Karpas-422 (cell line): ENCODE measurements at places on chromosomes 3 and 15. TPM values are rescaled to one million over a fixed set of nuclear protein-coding genes. Genes with fewer than 3 reads are reported as not detected.

GRCh38 chr15:41821831-41822230 is 6.1 kb upstream of the JMJD7 start:
- H3K4me1 ChIP-seq, result no peaks in the 10 kb centered on the region
- DNase-seq, result no peak
- H3K27me3 ChIP-seq, result no peaks in the 10 kb centered on the region
- no peaks in the 10 kb centered on the region for H3K36me3 ChIP-seq
- H3K4me3 ChIP-seq, result no peak overlapping the region

- H3K4me3 ChIP-seq, result no peak overlapping the region
- no peak overlapping the region for H3K27ac ChIP-seq
- H3K27me3 ChIP-seq, result no peaks in the 10 kb centered on the region
- no peaks in the 10 kb centered on the region for H3K36me3 ChIP-seq
- DNase-seq, result no peak
These were observed 154.2 kb downstream of the SSR3 start for GRCh38 chr3:156400735-156401134.

- H3K4me3 ChIP-seq, result no peak overlapping the region
- no peaks in the 10 kb centered on the region for H3K4me1 ChIP-seq
- no peak overlapping the region for H3K27ac ChIP-seq
- H3K36me3 ChIP-seq, result no peaks in the 10 kb centered on the region
- H3K27me3 ChIP-seq, result no peaks in the 10 kb centered on the region
These were observed 47.2 kb downstream of the NMNAT3 start for GRCh38 chr3:139630542-139630941.

DNA sequence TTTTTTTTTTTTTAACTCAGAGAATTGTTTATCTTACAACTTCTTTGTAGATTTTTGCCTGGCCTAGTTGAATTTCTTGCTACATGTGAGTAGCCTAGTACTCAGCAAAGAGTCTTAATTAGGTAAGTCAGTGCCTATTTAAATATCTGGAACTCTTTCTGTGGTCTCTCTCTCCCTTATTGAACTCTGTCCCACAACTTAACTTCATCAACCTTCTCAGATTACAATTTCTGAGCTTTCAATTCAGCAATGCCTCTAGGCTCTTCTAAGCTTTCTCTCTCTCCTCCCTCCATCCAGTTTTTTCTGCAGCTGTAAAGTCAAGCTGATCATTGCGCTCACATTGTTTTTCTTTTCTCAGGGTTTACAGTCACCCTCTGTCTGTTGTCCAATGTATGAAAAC is 517.6 kb upstream of the ROBO1 start:
- DNase-seq, result no peak
- no peaks in the 10 kb centered on the region for H3K4me1 ChIP-seq
- H3K27me3 ChIP-seq, result no peaks in the 10 kb centered on the region
- H3K27ac ChIP-seq, result no peak overlapping the region
- H3K36me3 ChIP-seq, result no peaks in the 10 kb centered on the region

GRCh38 chr3:62559831-62560445 is 186.6 kb upstream of the FEZF2 start:
- no peaks in the 10 kb centered on the region for H3K4me1 ChIP-seq
- no peaks in the 10 kb centered on the region for H3K27me3 ChIP-seq
- H3K4me3 ChIP-seq, result no peak overlapping the region

- DNase-seq, result peak; percentile 82
- H3K4me3 ChIP-seq, result no peak overlapping the region
- no peaks in the 10 kb centered on the region for H3K36me3 ChIP-seq
- peaks cover 3% of the 10 kb centered on the region; the same call in 1 of the 2 replicates for H3K27me3 ChIP-seq
- no peak overlapping the region for H3K27ac ChIP-seq
These were observed 34.5 kb downstream of the GPR171 start for GRCh38 chr3:151168269-151169094.

GRCh38 chr3:110413266-110413665 is 658.4 kb upstream of the NECTIN3 start:
- no peak overlapping the region for H3K4me3 ChIP-seq
- no peak for DNase-seq
- H3K36me3 ChIP-seq, result no peaks in the 10 kb centered on the region
- no peaks in the 10 kb centered on the region for H3K4me1 ChIP-seq
- no peaks in the 10 kb centered on the region for H3K27me3 ChIP-seq

- H3K27ac ChIP-seq, result no peak overlapping the region
- no peaks in the 10 kb centered on the region for H3K4me1 ChIP-seq
- no peaks in the 10 kb centered on the region for H3K27me3 ChIP-seq
- no peaks in the 10 kb centered on the region for H3K36me3 ChIP-seq
These were observed 242.4 kb downstream of the KCNMB2 start for GRCh38 chr3:178778589-178778988.

GRCh38 chr3:135807879-135808278 is 157.6 kb upstream of the PPP2R3A start:
- H3K4me1 ChIP-seq, result no peaks in the 10 kb centered on the region
- no peak overlapping the region for H3K27ac ChIP-seq
- H3K36me3 ChIP-seq, result no peaks in the 10 kb centered on the region
- no peak overlapping the region for H3K4me3 ChIP-seq
- DNase-seq, result no peak
- no peaks in the 10 kb centered on the region for H3K27me3 ChIP-seq

- H3K36me3 ChIP-seq, result no peaks in the 10 kb centered on the region
- peaks cover 7% of the 10 kb centered on the region for H3K4me1 ChIP-seq
- no peaks in the 10 kb centered on the region for H3K27me3 ChIP-seq
- no peak for DNase-seq
These were observed 25.2 kb downstream of the CGNL1 start for GRCh38 chr15:57401546-57401945.

DNA sequence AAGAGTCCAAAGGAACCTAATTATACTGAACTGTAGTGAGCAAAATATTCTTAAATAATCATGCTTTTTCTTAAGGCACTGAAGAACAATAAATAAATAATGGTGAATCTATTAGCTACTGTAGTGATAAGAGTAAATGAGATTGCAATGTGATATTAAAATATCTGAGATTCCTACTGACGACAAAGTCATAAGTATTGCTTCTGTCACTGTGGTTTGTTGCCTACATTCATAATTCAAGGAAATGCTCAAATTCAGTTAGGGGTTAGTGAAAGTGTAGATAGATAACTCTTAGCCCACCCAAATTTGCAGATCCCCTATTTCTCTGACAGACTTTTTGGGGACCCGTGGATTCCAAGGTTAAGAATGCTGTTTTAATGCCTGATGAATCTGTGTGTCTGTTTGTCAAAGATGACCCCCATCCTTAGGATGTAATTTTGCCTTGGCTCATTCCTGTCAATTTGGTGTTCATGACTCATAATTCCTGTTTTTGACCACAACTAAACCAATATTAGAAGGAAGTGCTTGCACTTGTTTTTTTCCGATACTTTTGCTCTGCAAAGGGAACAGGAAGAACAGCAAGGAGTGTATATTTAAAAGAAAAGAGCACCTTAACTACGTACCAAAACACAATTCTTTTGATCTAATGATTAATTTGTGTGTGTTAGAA is 86.7 kb downstream of the MAGI1 start:
- no peaks in the 10 kb centered on the region for H3K36me3 ChIP-seq
- no peaks in the 10 kb centered on the region for H3K4me1 ChIP-seq
- no peak overlapping the region for H3K4me3 ChIP-seq
- no peak for DNase-seq

DNA sequence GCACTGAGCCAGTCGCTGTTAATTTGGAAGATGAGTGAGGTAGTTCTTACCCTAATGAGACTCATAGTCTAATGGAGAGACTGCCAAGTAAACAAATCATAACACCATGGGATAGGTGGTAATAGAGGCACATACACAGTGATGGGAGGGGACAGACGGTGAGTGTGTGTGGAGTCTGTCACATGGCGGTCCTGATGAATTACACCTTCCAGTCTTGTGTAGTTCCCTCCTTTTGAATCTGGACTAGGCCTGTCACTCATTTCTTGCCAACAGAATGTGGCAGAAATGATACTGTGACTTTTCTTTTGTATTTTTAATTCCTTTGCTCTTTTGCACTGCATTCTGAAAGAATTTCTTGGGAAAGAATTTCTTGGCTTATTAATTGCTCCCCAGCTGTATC is 78.1 kb downstream of the NR1D2 start:
- H3K4me1 ChIP-seq, result no peaks in the 10 kb centered on the region
- H3K27ac ChIP-seq, result no peak overlapping the region
- no peaks in the 10 kb centered on the region for H3K27me3 ChIP-seq
- no peaks in the 10 kb centered on the region for H3K36me3 ChIP-seq

DNA sequence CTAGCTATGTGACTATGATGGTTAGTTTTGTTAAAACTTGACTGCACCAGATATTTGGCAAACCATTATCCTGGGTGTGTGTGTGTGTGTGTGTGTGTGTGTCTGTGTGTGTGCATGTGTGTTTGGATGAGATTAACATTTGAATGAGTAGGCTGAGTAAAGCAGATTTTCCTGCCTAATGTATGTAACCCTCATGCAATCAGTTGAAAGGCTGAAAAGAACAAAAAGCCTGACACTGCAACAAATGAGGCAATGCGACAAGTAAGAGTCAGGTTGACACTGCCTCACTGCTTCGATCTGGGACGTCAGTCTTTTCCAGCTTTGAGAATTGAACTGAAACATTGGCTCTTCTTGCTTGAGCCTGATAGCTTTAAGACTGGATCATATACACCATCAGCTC is 643.0 kb downstream of the NAALADL2 start:
- DNase-seq, result no peak
- H3K4me3 ChIP-seq, result no peak overlapping the region
- H3K36me3 ChIP-seq, result no peaks in the 10 kb centered on the region

DNA sequence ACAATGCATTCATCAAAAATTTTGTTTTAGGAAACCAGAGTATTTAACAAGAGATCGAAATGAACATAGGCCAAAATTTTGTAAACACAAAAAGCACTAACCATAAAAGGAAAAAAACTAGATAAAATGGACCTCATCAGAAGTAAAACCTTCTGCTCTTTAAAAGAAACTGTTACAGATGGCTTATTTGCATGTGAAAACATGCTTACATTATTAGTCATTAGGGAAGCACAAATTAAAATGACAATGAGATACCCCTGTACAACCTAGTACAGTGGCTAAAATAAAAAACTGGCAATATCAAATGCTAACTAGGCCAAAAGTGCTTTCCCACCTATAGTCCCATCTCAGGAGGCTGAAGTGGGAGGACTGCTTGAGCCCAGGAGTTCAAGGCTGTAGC is 19.3 kb downstream of the UBR1 start:
- H3K4me3 ChIP-seq, result no peak overlapping the region
- no peak for DNase-seq
- H3K4me1 ChIP-seq, result peaks cover 5% of the 10 kb centered on the region

GRCh38 chr15:33215941-33216872 is 21.7 kb upstream of the FMN1 start:
- peak; percentile 70 for DNase-seq
- no peaks in the 10 kb centered on the region for H3K27me3 ChIP-seq
- no peak overlapping the region for H3K27ac ChIP-seq
- H3K4me3 ChIP-seq, result no peak overlapping the region
- H3K4me1 ChIP-seq, result no peaks in the 10 kb centered on the region

GRCh38 chr3:186193534-186194450 is 84.9 kb upstream of the ETV5 start:
- no peak overlapping the region for H3K4me3 ChIP-seq
- no peak for DNase-seq
- no peak overlapping the region for H3K27ac ChIP-seq

DNA sequence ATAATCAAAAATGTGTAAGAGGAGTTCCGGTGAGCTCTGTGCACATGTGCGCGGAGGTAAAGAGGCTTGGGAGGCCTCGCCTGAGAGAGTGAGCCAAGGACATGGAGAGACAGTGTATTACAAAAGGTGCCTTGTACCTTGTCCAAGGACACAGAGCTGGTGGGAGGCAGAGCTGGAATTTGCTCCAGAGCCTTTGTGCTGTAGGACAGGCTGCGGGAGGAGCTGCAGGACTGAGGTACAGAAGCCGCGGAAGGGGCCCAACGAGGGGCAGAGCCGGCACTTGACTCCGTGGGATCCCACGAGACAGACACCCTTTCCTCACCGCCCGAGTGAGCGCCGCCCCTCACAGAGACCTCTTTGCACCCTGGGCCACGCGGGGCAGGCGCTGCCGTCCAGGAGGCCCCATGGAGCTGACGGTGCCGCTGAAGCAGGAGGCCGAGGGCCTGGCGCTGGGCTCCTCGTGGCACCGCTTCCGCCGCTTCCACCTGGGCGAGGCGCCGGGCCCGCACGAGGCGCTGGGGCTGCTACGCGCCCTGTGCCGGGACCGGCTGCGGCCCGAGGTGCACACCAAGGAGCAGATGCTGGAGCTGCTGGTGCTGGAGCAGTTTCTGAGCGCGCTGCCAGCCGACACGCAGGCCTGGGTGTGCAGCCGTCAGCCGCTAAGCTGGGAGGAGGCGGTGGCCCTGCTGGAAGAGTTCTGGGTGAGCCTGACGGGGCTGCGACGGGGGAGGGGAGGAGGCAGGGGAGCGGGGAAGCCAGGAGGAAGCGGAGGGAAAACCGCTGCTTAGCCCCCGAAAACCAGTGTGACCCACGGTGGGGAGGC is 68.7 kb downstream of the SLTM start:
- H3K27ac ChIP-seq, result no peak overlapping the region
- no peaks in the 10 kb centered on the region for H3K4me1 ChIP-seq
- no peak overlapping the region for H3K4me3 ChIP-seq
- no peak for DNase-seq

The RPUSD2 gene
- 13.6 and 33.0 TPM in 2 replicates for total RNA-seq

The CHST13 gene
- total RNA-seq, result not detected in 2 replicates

The LDHAL6B gene
- total RNA-seq, result not detected in 2 replicates

The NRROS gene
- total RNA-seq, result 0.52 and 1.0 TPM in 2 replicates

The GHRL gene
- total RNA-seq, result 1.1 TPM in 1 of 2 replicates, not detected in the other

The MYRIP gene
- total RNA-seq, result 19.0 and 36.1 TPM in 2 replicates

The SCN11A gene
- total RNA-seq, result 0.07 TPM in 1 of 2 replicates, not detected in the other

The GOLGA8Q gene
- total RNA-seq, result not detected in 2 replicates
